Stimulated activated CD8-positive, alpha-beta memory T cell treated with anti-CD3 and anti-CD28 coated beads, Interleukin-15, amount 100 ng/mL, for 1 hour (primary cell): ENCODE measurements at places on chromosomes 3 and 15.
A peak's percentile ranks its signal among the peaks of the same experiment; 100 is the strongest.

- DNase-seq, result no peak
Observed at GRCh38 chr15:54197995-54198394, 219.8 kb downstream of the UNC13C start.

- DNase-seq, result no peak
Observed at GRCh38 chr3:152229692-152230091, 39.0 kb upstream of the MBNL1 start.

GRCh38 chr15:90059208-90059985 is 42.9 kb downstream of the IDH2 start:
- peak; percentile 17 for DNase-seq

DNA sequence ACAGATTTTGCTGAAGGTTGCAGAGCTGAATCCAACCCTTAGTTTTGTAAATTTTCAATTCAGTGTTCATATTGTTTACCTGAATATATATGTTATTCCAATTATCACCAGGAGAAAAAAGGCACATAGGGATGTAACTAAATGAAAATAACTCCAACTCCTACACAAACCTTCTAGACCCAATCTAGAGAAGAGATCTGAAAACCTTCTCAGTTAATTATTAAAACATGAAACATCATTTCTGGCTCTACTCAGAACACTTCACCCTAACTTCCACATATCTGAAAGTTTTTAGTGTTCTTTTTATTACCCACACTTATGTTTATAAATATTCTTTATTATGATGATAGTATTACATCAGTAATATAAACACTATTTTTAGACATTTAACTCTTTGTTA is 76.6 kb downstream of the LRRFIP2 start:
- no peak for DNase-seq

GRCh38 chr15:94298364-94298763 is 67.0 kb downstream of the MCTP2 start:
- DNase-seq, result no peak

GRCh38 chr3:107674371-107674770 is 151.6 kb downstream of the BBX start:
- no peak for DNase-seq

- no peak for DNase-seq
Observed at GRCh38 chr3:43190670-43191069, 84.8 kb upstream of the POMGNT2 start.

DNA sequence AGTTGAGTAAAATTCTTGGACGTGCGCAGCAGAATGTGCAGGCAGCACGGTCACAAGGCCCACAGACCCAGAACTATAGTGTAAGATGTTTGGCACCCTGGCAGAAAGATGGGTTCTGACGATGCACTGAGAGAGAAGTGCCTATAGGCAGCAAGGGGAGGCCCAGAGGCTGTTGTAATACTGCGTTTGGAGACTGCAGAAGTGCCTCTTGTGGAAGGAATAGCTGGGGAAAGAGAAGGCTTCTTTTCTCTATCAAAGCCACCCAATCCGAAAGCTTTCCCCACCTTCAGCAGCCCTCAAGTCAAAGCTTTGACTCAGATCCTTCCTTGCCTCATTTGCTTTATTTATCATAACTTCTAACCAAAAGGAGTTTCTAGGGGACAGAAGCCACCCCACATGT is 5.2 kb upstream of the SIN3A start:
- DNase-seq, result no peak

DNA sequence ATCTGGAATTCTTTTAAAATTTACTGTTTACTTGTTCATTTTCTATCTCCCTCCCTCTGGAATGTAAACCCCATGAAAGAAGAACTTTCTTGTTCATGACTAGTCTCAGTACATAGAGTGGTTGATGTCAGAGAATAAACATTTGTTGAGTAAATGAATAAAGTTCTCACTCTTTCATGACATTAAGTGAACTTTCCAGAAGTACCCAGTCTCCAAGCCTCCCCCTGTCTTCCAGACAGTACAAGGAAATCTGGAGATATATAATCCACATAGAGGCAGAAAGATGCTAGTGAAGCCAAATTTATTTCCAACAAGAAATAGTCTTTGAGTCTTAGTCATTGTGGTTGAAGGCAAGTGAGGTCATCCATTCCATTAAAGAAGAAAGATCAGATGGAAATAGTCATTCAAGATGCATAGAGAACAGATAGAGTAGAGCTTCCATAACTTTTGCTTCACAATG is 71.5 kb upstream of the GALNT15 start:
- no peak for DNase-seq

DNA sequence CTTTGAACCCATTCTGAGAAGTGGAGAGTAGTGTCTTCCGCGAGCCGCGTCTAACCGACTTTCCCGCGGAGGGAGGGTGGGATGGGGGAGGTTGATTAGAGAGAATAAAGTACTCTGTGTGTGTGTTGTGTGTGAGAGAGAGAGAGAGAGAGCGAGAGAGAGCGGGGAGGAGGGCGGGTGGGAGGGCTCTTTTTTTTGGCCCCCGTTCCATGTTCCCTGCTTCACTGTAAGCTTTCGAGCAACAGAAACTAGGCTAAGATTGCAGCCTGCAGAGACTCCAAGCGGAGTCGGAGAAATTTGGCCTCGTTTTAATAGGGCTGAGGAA is 1.6 kb upstream of the MEIS2 start:
- DNase-seq, result no peak

DNA sequence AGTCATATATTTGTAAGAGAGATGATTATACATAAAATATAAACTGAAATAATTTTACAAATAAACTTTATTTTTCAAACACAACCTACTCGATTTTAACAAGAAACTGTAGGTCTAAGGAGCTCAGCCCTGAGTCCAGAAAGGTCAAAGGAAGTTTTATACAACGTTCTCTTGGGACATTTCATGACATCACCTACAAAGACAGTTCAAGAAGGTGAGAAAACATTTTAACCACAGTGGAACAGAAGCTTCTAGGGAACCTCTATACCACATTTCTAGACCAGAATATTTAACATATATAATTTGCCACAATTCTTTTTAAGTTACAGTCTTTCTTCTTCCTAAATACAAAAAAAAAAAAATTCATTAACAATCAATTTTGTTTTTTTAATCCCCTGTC is 40.1 kb downstream of the CBLB start:
- DNase-seq, result no peak

DNA sequence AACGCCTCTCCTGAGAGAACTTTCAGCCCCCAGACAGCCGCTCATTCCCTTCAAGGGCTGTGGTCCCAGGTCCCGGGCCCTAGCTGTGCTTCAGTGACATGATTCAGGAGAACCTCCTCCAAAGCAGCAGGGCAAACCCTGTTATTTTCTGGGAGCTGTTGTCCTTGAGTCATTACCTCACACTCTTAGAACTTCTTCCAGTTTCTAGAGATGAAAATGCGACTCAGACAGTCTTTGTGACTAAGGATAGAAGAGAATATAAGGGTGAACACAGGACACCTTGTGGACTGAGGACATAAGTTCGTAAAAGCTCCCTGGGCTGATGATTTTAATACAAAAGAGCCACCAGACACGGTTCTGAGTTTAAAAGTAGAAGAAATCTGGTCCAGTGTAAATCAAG is 203.8 kb downstream of the RORA start:
- DNase-seq, result no peak

- DNase-seq, result no peak
Observed at GRCh38 chr3:103511891-103512290, 1077.1 kb downstream of the ZPLD1 start.

GRCh38 chr3:147361454-147362420 is 44.6 kb downstream of the ZIC4 start:
- no peak for DNase-seq

GRCh38 chr3:193962986-193963685 is 172.8 kb upstream of the HES1 start:
- DNase-seq, result no peak

- no peak for DNase-seq
Observed at GRCh38 chr3:94416768-94417167, 353.9 kb downstream of the NSUN3 start.

DNA sequence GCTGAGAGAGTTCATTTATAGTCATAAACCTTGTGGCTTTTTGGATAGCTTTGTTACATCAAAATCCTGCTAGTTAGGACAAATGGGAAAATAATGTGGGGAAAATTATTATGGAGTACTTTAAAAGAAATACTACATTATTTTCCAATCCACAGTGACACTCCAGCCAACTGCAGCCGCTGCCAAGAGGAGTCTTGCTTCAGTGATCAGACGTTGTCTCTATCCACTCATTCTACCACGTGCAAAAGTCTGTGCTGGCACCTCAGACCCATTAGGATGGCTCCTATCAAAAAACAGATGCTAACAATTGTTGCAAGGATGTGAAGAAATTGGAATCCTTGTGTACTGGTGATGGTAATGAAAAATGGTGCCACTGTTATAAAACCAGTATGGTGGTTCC is 128.6 kb upstream of the IQSEC1 start:
- DNase-seq, result no peak

GRCh38 chr15:42735382-42736165 is 1.4 kb downstream of the CDAN1 start:
- DNase-seq, result no peak

- no peak for DNase-seq
Observed at GRCh38 chr15:75123395-75123794, 78.3 kb upstream of the C15orf39 start.

DNA sequence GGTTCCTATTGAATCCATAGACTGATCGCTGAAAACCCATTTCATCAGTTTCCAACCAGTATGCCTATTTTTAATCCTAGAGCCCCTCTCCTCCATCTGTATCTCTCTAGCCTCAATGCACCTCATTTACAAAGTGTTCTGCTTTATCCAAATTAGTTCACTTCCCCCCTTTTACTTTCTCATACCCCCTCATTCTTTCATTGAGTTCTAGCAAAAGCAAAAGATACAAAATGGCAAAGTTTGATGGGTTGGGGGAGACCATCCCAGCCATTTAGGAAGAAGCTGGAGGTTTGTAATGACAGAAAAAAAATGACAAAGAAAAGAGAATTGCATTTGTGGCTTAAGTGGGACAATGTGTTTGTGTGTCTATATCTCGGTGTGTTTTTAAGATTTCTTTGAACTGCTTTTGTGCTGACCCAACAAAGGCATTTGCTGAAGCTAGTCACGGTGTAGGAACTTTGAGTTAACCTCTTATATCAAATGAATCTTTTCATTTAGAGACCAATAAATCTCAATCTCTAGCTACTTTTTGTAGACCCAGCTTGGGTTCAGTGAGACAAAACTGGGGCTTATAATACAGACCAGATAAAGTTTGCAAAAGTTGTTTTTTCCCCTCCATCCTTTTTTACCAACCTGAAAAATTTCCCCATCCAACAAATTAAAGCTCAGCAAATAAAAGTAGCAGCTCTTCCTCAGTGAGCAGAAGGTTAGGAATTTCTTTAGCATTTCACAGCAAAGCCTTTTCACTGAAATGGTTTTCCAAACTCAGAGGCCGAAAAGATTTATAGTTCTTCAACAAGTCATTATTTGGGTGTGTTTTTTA is 18.7 kb downstream of the NR2F2 start:
- no peak for DNase-seq

DNA sequence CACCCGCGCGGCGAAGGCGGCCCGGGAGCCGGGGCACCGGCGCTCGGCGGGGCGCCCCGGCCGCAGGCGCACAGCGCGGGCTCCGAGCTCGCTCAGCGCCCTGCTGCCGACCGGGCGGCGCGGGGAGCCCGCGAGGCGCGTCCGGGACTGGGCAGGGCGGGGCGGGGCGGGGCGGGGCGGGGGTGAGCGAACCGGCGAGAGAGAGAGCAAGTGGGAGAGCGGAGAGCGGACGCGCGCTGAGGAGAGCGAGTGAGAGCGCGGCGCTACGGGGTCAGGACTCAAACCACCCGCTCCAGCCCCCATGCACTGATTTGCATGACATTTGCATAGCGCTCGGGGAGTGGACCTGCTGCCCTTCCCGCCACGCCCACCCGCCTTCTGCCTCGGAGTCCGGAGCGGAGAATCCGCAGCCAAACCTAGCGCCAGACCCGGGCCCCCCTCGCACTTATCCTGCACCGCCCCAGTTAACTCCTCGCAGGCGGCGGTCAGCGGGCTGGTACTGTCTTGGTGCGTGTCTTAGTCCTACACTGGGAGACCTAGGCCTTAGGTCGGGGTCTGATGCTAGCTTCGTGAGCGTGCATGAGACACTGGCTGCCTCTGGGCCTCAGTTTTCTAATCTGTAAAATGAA is at the start of gene MYLK:
TSS of gene MYLK (minus strand) at position 130 of the 629 bp plus-strand sequence. CDS start 90,491 bp downstream, outside the sequence.
- DNase-seq, result no peak

DNA sequence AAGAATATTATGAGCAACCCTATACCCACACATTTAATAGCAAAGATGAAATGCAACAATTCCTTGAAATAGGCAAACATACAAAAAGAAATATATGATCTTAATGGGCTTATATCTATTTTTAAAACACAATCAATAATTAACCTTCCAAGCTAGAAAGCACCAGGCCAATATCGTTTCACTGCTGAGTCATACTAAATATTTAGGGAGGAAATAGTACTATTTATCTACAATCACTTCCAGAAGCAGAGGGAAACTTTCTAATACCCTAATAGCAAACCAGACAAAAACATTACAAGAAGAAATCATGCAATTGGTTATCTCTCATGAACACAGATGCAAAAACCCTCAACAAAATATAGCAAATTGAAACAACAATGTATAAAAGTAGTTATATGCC is 207.8 kb downstream of the MTHFS start:
- no peak for DNase-seq

DNA sequence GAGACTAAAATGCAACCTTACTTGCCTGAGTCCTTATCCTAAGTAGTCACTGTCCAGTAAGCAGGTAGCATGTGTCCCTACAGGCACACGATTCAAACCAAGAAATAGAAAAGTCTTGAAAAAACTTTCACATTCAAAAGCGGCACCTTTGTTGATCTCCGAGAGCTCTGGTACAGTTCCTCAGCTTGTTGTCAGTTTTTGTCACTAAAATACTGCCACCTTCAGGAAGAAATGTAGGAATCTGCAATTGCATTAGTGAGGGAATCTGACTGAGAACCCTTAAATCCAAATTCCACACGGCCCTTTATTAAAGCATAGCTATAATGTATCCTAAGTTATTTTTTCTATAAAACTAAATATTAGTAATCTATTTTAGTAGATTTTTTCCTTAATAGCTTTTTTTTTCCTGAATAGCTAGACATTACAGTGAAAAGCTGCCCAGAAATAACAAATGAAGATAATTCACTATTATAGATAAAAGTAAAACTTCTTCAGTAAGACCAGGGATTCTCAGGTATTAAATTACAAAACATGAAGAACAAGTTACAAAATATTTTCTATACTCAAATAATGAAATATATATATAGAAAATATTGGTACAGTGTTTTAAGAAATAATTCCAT is 44.0 kb downstream of the CCDC54 start:
- no peak for DNase-seq

DNA sequence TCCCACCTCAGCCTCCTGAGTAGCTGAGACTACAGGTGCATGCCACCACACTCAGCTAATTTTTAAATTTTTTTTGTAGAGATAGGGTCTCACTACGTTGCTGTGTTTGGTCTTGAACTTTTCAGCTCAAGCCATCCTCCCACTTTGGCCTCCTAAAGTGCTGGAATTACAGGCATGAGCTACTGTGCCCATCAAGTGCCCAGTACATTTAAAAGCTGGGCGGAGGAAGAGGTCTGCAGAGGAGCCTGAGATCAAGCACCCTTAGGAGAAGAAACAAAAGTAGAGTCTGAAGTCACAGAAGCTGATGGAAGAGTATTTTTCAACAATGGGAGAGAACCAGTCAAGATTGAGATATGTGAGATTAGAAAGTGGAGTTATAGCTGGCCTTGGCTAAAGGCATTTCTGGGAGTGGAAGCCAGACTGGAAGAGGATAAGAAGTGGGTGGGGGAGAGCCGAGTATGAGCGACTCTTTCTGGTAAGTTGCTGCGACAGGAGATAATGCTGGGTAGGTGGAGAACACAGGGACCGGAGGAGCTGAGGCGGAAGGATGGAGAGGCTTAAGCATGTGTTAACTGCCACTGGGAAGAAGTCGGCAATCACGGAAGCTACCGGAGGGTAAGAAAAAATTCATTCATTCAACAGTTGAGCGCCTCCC is 782 bp upstream of the IREB2 start:
- no peak for DNase-seq

- no peak for DNase-seq
Observed at GRCh38 chr3:126294211-126294808, 62.9 kb downstream of the KLF15 start.
